ENCODE measurements at places on chromosomes 3 and 15. TPM values are rescaled to one million over a fixed set of nuclear protein-coding genes. Genes with fewer than 3 reads are reported as not detected.

Gene ANKRD34C
- not detected for total RNA-seq

Gene FOXB1
- 1.6 TPM for total RNA-seq

Gene CHDH
- 12.1 TPM for total RNA-seq

Gene DUSP7
- 43.7 TPM for total RNA-seq

Gene FSIP1
- 0.32 TPM for total RNA-seq

Gene RTP1
- not detected for total RNA-seq

Gene SHC4
- total RNA-seq: 1.3 TPM

Gene MAP6D1
- 1.4 TPM for total RNA-seq

Gene RGMA
- not detected for total RNA-seq

Gene ANKDD1A
- total RNA-seq: 3.0 TPM

Gene PLAAT1
- total RNA-seq: not detected

Gene GREM1
- not detected for total RNA-seq

Gene GLDN
- not detected for total RNA-seq

Gene TRH
- not detected for total RNA-seq

Gene CD200R1
- total RNA-seq: 12.3 TPM

Gene CALML4
- 15.1 TPM for total RNA-seq

Gene EIF1B
- 33.4 TPM for total RNA-seq

Gene GP9
- not detected for total RNA-seq

Gene TMEM40
- not detected for total RNA-seq

Gene CFAP100
- not detected for total RNA-seq

Gene CLDN11
- total RNA-seq: not detected

Gene COL6A5
- not detected for total RNA-seq

Gene MRAS
- not detected for total RNA-seq

Gene TOP2B
- total RNA-seq: 125 TPM

Gene P3H2
- not detected for total RNA-seq

Gene RPL15
- 1,503 TPM for total RNA-seq

Gene P2RY13
- total RNA-seq: not detected

Gene TBC1D21
- total RNA-seq: not detected

Gene SPINK8
- total RNA-seq: not detected

Gene MASP1
- total RNA-seq: not detected

Gene ACP3
- total RNA-seq: not detected

Gene TOPBP1
- total RNA-seq: 88.4 TPM

Gene TATDN2
- 76.8 TPM for total RNA-seq

Gene ZKSCAN7
- total RNA-seq: 0.61 TPM

Gene LZTFL1
- 7.0 TPM for total RNA-seq

Gene SOX2
- not detected for total RNA-seq

Gene CHRM5
- total RNA-seq: not detected

Gene IL5RA
- total RNA-seq: not detected

Gene FBXL22
- 0.73 TPM for total RNA-seq

Gene C3orf18
- 44.3 TPM for total RNA-seq

Gene EIF2B5
- 65.5 TPM for total RNA-seq

Gene MYL3
- total RNA-seq: not detected

Gene LRRC3B
- total RNA-seq: not detected

Gene THRB
- total RNA-seq: not detected

Gene SSUH2
- total RNA-seq: 0.27 TPM

Gene ARL8B
- 41.9 TPM for total RNA-seq

Gene NR2E3
- total RNA-seq: not detected
